Activated CD8-positive, alpha-beta memory T cell treated with anti-CD3 and anti-CD28 coated beads for 36 hours (primary cell): ENCODE measurements at places on chromosomes 2 and 18. TPM values are rescaled to one million over a fixed set of nuclear protein-coding genes. Genes with fewer than 3 reads are reported as not detected.

The R3HDM1 gene
- total RNA-seq, result 58.7 TPM

The DLGAP1 gene
- not detected for total RNA-seq

The OTX1 gene
- total RNA-seq, result not detected

The LRP1B gene
- not detected for total RNA-seq

The ADNP2 gene
- 22.7 TPM for total RNA-seq

The CERS6 gene
- 9.5 TPM for total RNA-seq

The ANKRD29 gene
- total RNA-seq, result not detected

The CCDC121 gene
- 0.25 TPM for total RNA-seq

The VAMP5 gene
- 24.4 TPM for total RNA-seq

The NT5C1B gene
- total RNA-seq, result not detected

The ARMC9 gene
- total RNA-seq, result 5.7 TPM

The MC2R gene
- total RNA-seq, result not detected

The PARD3B gene
- 0.23 TPM for total RNA-seq

The CRACDL gene
- 0.04 TPM for total RNA-seq

The CDH7 gene
- total RNA-seq, result not detected

The PRPF40A gene
- total RNA-seq, result 140 TPM

The TUBB8B gene
- total RNA-seq, result not detected

The VIT gene
- not detected for total RNA-seq

The CFC1 gene
- not detected for total RNA-seq

The PDE11A gene
- not detected for total RNA-seq

The MYO3B gene
- total RNA-seq, result 0.19 TPM

The RIF1 gene
- total RNA-seq, result 78.4 TPM

The FHOD3 gene
- total RNA-seq, result not detected

The TYW5 gene
- 11.6 TPM for total RNA-seq

The CIB4 gene
- total RNA-seq, result not detected

The DSC3 gene
- 0.04 TPM for total RNA-seq

The HOXD9 gene
- not detected for total RNA-seq

The MAB21L4 gene
- total RNA-seq, result not detected
